ENCODE measurements at places on chromosomes 3 and 15.

DNA sequence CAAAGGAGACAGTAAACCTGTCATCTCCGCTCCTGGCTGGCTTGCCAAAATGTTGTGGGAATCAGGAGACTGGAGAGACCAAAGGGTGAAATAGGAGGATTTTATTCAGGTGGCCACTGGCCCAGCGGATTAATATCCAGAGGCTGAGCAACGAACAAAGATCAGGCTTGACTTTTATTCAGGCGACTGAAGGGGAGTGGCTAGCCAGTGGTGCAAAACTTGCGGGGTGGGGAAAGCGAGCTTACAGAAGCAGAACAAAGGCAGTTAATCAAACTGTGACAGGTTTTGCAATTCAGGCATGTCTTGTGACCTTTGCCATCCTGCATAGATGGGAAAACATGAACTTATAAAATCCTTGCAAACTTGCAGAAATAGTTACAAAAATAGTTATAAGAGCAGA, 19.8 kb upstream of the ACAD9 start:
- DNase-seq, result no peak

DNA sequence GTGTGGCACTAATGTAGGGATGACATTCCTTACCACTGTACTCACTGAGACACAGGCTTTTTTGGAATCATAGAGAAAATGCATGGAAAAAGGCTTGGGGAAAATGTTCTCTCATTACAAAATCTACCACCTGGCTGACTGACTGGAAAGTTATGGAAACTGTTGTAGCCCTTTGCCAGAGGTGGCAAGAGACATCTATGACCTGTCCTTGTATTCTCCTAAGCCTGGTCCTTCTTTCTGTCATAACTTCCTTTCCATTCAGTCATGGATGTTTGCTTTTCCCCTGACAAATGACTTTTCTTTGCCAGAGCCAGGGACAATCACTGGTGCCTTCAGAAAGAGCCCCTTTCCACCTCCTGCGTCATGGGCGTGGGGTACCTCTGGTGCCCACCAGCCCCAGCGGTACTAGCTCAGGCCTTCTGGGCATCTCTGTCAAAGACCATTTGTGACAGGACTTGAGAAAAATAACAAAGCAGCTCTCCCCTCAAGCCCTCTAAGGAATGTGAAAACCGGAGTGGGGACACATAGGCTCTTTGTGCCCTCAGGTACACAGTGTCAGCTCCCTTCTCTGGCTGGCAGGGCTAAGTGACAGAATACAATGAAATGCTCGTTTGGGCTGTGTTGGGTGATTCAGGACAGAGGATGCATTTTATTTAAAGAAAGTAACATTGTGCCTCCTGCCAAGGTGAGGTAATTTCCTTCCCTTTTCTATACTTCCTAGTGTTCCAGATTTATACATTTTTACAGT, 381.1 kb upstream of the RASGRP1 start:
- DNase-seq, result no peak

DNA sequence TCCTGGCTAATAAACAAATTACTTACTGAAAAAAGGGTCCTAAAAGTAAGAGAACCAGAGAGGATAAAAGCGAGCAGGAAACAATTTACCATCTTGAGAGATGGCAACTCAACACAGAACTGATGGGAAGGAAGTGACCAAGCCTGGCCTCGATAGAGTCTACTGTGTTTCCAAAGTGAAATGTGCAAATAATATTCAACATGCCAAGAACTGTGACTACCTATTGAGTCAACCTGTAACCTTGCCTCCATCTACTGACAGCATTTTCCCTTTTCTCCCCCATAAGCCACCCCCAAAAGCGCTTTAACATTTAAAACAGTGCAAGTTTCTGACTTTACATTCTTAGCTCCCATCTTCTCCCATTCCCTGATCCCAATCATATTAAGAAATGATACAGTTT, 75.4 kb upstream of the PSMD6 start:
- DNase-seq, result no peak

DNA sequence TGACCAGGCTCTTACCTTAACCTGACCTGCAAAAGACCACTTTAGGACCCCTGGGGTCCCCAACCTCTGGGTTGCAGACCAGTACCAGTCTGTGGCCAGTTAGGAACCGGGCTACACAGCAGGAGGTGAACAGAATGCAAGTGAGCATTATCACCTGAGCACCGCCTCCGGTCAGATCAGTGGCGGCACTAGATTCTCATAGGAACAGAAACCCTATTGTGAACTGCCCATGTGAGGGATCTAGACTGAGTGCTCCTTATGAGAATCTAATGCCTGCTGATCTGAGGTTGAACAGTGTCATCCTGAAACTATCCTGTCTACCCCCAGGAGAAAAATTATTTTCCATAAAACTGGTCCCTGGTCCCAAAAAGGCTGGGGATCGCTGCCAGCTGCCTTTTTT, 20.3 kb downstream of the CHP1 start:
- DNase-seq, result no peak

DNA sequence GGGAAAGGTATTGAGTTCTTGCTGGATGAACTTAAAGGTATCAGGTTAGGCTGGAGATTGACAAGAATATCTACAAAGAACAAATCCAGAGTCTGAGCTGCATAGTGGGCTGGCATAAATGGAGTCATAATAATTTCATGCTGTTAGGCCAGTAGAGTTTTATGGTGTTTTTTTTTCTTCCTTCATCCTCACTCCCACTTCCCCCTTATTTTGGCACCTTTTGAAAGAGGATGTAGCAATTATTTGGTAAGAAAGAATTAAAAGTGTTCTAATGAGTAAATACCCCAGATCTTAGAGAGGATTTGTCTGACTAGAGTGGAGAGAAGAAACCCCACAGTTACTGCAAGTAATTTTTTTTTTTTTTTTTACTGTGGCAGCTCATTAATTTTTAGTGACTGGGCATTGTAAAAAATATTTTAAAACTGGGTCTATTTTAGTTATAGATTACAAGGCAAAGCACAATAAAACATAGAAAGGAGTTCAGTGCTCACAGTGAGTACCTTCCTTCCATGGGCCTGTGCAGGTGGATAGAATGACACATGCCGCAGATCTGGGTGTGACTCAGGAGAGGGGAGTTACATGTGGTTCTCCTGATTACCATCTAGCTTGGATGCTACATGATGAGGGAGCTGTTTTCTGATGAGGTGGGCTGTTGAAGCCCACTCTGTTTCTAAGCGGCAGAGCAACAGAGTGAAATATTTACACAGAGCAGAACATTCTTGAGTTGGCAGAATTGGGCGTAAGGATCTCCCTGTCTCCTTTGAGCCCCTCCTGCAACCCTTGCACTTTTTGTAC, 5.3 kb downstream of the EDEM1 start:
- DNase-seq, result no peak
